ENCODE measurements at places on chromosomes 7 and 10. TPM values are rescaled to one million over a fixed set of nuclear protein-coding genes. Genes with fewer than 3 reads are reported as not detected.

GRCh38 chr10:7048061-7048460 lies 362.8 kb downstream of the SFMBT2 start:
- no peak for DNase-seq

DNA sequence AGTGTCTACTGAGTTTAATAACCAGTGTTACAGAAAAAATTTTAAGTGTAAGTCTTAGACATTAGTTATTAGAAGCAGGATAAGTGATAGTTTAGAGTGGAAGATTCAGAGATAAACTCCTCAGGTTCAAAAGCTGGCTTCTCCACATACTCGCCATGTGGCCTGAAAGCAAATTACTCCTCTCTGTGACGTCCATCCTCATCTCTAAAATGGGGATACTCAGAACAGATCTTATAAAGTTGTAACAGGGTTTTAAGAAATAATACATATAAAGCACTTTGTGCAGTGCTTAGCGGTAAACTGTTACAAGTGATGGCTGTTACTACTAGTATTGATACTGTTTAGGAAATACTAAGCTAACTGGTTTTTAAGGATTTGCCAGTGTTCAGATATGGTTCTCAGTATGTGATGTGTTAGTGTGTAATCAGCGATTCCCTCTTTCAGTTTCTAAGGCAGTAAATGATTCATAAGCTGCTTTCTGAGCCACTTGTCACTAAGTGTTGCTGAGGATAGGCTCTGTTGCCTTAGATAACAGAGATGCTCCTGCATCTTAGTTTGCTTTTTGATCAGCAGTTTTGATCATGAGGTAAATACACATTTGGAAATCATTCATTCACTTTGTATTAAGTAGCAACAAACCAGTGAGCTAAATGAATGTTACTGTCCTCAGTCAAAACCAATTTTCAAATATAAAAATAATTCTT lies 58.7 kb downstream of the CYP51A1 start:
- peak; percentile 5 for DNase-seq

Gene MNX1
- not detected for total RNA-seq

GRCh38 chr10:96568402-96568801 lies 18.4 kb downstream of the TM9SF3 start:
- no peak for DNase-seq

DNA sequence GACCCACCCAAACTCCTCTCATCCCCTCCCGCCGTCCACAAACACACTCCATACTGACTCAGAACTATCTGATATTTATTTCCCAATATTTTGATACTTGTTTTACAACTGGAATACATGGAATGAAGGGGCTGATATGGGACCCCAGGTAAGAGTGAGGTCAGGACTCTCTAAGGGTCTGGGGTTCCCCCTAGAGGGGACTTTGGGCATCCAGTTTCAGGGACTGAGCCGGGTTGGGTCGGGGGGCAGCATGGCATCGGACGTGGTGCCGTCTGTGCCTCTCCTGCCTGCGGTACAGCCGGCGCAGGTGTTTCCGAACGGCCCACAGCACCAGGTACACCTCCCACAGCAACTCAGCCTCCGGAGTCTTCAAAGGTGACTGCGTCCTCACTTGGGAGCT lies 7.5 kb downstream of the SPACDR start:
- no peak for DNase-seq
